ENCODE measurements at places on chromosomes 2 and 18. TPM values are rescaled to one million over a fixed set of nuclear protein-coding genes. Genes with fewer than 3 reads are reported as not detected.

DNA sequence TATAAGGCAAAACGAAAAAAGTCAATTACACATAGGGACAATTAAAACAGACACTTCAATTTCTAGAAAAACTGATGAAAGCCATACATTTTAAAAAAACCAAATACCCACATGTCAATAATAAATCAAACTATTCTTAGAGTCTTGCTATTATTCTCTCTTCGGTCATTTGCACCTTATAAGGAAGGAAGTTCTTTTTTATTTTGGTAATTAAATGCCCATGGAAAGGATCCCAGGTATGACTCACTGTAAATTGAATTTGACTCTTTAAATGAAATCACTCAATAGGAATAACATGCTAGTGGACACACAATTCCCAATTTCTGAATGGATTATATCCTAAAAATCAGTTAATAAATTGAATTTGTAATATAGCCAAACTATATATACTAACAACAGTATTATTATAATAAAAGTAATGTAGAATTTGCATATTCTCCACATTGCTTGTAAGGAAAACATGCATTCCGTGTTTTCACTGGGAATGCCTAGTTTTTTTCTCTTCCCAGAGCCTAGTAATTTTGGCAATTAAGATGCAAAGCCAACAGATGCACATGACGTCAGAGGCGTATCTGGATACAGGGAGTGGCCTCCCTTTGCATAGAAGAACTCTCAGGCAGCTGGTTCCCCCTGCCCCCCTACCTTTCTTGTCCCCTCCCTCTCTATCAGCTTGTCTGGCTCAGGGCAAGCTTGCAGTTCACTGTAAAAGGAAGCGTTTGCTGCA is 153.5 kb upstream of the PGAP1 start:
- no peak overlapping the region for H3K27ac ChIP-seq
- no peaks in the 10 kb centered on the region for H3K36me3 ChIP-seq
- no peak overlapping the region for H3K4me3 ChIP-seq
- H3K27me3 ChIP-seq, result no peaks in the 10 kb centered on the region
- peak; percentile 57 for DNase-seq
- peaks cover 16% of the 10 kb centered on the region for H3K4me1 ChIP-seq

GRCh38 chr18:24456549-24456948 is 3.9 kb upstream of the HRH4 start:
- no peaks in the 10 kb centered on the region for H3K27me3 ChIP-seq
- H3K27ac ChIP-seq, result no peak overlapping the region
- no peaks in the 10 kb centered on the region for H3K36me3 ChIP-seq
- no peak for DNase-seq
- no peak overlapping the region for H3K4me3 ChIP-seq

DNA sequence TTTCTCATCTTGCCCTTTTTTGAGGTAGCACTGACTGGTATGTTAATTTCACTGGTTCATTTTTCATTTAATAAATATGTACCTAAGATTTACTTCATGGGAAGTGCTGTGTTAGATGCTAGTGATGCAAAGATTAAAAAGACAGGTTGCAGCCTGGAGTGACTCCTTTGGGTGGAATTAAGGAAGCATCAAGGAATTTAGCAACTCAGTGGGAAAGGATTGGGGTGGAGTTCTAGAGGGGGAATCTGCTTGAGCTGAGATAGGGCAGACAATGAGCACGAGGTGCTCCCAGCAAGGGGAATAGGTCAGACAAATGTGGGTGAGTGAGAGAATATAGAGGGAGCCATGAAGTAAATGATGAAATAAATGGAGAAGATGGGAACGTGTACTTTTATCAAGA is 57.0 kb downstream of the LYPD6 start:
- H3K36me3 ChIP-seq, result no peaks in the 10 kb centered on the region
- no peaks in the 10 kb centered on the region for H3K27me3 ChIP-seq
- no peak overlapping the region for H3K27ac ChIP-seq

DNA sequence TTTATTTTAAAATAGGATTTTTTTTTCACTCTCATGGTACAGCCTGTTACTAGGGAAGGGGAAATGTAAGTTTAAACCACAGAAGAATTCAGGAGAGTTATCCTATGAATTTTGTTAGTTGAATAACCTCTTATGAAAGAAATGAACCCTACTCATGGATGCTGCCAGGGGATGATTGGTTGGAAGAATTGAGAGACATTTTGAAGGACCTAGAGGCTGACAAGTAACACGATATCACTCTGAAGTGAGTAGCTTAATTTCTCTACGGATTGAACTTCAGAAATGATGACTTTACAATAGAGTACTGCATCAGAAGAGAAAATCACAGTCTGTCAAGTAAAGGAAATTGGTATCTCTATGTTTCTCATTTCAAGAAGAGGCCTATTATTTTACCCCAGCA is 1346.2 kb downstream of the SUCLG1 start:
- no peaks in the 10 kb centered on the region for H3K27me3 ChIP-seq
- DNase-seq, result no peak
- H3K36me3 ChIP-seq, result no peaks in the 10 kb centered on the region
- peaks cover 33% of the 10 kb centered on the region for H3K4me1 ChIP-seq

Gene ACMSD
- total RNA-seq, result not detected

DNA sequence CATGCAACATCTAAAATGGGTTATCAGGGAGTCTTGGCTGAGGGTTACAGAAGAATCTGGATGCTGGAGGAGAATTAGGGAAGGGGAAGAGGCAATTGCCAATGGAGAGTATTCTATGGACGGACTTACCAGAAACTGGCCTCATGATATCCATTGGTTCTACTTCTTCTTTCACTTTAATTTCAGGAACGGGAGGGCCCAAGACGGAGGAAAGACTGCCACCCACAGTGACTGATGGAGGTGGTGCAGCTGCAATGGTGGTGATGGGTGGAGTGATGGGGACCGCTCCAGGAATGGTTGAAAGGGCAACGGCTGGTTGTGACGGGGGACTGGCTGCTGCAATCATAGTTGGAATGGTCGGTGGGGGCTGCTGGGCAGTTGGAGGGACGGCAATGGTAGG is 69.1 kb upstream of the AMMECR1L start:
- peaks cover 19% of the 10 kb centered on the region for H3K4me1 ChIP-seq
- no peaks in the 10 kb centered on the region for H3K27me3 ChIP-seq
- peaks cover 33% of the 10 kb centered on the region for H3K36me3 ChIP-seq
- no peak for DNase-seq
- H3K27ac ChIP-seq, result no peak overlapping the region

Gene TRIM43
- not detected for total RNA-seq

DNA sequence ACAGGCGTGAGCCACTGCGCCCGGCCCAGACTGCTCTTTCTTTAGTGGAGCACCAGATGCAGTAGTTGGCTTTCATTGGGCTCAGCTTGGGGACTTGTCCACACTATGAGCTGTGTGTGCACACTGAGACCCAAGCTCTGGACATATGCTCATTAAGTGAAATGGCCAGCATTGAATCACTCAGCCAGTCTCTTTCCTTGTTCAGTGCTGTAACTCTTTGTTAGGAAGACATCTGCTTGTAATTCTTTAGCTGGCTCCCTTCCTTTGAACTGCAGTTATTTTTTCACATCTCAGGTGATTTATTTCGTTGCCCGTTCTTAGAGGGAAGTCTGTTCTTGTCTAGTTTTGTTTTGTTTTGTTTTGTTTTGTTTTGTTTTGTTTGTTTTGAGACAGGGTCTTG is 70.5 kb downstream of the CAB39 start:
- peaks cover 25% of the 10 kb centered on the region for H3K4me1 ChIP-seq
- H3K4me3 ChIP-seq, result no peak overlapping the region
- DNase-seq, result no peak
- H3K36me3 ChIP-seq, result peaks cover 64% of the 10 kb centered on the region
- H3K27me3 ChIP-seq, result no peaks in the 10 kb centered on the region

Gene PLEKHH2
- 2.7 TPM for total RNA-seq

Gene GAD1
- 10.6 TPM for total RNA-seq

GRCh38 chr18:32754508-32755263 is 18.1 kb downstream of the KLHL14 start:
- no peaks in the 10 kb centered on the region for H3K27me3 ChIP-seq
- DNase-seq, result no peak
- no peaks in the 10 kb centered on the region for H3K36me3 ChIP-seq

- H3K27ac ChIP-seq, result peak overlapping the region; percentile 98
- peaks cover 31% of the 10 kb centered on the region for H3K36me3 ChIP-seq
- H3K4me1 ChIP-seq, result peaks cover 75% of the 10 kb centered on the region
- H3K4me3 ChIP-seq, result peak overlapping the region; percentile 41
Observed at GRCh38 chr2:110106642-110107041, 9.0 kb downstream of the MALL start.

- H3K4me3 ChIP-seq, result no peak overlapping the region
- no peaks in the 10 kb centered on the region for H3K27me3 ChIP-seq
- no peaks in the 10 kb centered on the region for H3K36me3 ChIP-seq
- H3K4me1 ChIP-seq, result no peaks in the 10 kb centered on the region
Observed at GRCh38 chr2:53438100-53438499, 329.5 kb upstream of the CHAC2 start.

DNA sequence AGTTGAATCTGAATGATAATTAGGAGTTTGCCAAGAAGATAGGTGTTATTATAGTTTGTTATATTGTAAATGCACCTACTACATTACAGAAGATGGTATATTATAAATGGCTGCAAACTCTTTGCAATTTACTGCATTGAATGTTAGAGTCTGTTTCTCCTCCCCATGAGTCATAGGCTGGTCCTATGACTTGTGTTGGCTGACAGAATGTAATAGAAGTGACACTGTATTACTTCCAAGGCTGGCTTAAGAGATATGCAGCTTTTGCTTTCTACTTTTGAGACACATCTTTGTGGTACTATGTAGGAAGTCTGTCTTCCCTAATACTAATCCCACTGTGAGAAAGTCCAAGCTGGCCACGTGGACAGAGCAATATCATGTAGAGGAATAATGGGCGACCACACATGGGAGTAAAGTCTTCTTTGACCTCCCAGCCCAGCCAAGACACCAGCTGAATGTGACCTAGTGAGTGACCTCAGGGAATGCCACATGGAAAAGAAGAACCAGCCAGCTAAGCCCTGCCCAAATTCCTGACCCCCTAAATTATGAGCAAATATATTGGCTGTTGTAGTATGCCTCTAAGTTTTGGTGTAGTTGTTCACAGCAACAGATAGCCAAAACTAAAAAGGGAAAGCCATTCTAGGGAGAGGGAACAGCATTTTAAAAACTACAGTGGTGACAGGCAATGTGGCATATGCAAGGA is 6.8 kb upstream of the DDX1 start:
- no peak overlapping the region for H3K27ac ChIP-seq
- no peaks in the 10 kb centered on the region for H3K4me1 ChIP-seq
- peak; percentile 30 for DNase-seq
- H3K4me3 ChIP-seq, result no peak overlapping the region

DNA sequence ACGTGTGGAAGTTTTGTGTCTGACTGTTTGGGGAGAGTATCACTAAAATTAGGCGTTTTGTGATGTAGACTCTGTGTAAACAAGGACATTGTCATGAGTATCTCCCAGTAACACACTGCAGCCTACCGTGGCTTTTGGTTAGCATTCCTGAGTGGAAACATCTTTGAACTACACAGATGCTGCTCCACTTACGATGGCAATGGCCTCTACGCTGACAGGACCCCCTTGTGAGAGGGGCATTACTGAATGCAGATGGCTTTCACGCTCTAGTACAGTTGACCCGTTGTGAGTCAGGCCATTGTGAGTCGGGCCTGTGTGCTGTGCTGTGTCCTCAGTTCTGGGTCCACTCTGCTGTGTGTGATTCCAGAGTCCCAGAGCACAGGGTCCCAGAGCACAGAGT is 34.4 kb upstream of the ADNP2 start:
- no peak overlapping the region for H3K27ac ChIP-seq
- H3K4me1 ChIP-seq, result no peaks in the 10 kb centered on the region
- H3K27me3 ChIP-seq, result no peaks in the 10 kb centered on the region
- H3K36me3 ChIP-seq, result no peaks in the 10 kb centered on the region
- DNase-seq, result no peak

DNA sequence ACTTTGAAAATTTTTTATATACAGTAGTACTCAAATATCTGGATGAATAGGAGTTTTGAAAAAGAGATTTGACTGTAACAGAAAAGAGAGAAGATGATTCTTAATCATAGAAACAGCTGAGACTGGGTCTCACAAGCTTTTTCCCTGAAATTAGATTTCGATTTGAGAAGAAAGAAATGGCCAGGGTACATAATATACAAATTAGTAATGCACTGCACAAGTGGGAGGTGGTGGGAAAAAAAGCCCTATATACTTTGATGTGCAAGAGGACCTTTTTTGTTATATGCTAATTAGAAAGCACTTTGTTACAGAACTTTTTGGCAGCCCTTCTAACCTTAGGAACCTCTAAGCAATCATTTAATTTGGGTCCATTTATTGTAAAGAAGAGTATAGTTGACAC is 62.9 kb downstream of the EML4 start:
- H3K36me3 ChIP-seq, result no peaks in the 10 kb centered on the region
- DNase-seq, result no peak
- H3K4me3 ChIP-seq, result no peak overlapping the region

- peaks cover 5% of the 10 kb centered on the region for H3K27me3 ChIP-seq
- no peak for DNase-seq
- no peak overlapping the region for H3K27ac ChIP-seq
- no peak overlapping the region for H3K4me3 ChIP-seq
- no peaks in the 10 kb centered on the region for H3K36me3 ChIP-seq
Observed at GRCh38 chr2:209581040-209581439, 157.2 kb downstream of the MAP2 start.

GRCh38 chr2:7634409-7634808 is 717.2 kb downstream of the RNF144A start:
- H3K4me1 ChIP-seq, result no peaks in the 10 kb centered on the region
- no peak overlapping the region for H3K27ac ChIP-seq
- H3K4me3 ChIP-seq, result no peak overlapping the region
- H3K36me3 ChIP-seq, result no peaks in the 10 kb centered on the region

- peak; percentile 75 for DNase-seq
- peak overlapping the region; percentile 63 for H3K4me3 ChIP-seq
- H3K4me1 ChIP-seq, result peaks cover 27% of the 10 kb centered on the region
- H3K27me3 ChIP-seq, result no peaks in the 10 kb centered on the region
Observed at GRCh38 chr2:1708476-1709334, 35.6 kb downstream of the PXDN start.

Gene NT5C1B
- not detected for total RNA-seq

DNA sequence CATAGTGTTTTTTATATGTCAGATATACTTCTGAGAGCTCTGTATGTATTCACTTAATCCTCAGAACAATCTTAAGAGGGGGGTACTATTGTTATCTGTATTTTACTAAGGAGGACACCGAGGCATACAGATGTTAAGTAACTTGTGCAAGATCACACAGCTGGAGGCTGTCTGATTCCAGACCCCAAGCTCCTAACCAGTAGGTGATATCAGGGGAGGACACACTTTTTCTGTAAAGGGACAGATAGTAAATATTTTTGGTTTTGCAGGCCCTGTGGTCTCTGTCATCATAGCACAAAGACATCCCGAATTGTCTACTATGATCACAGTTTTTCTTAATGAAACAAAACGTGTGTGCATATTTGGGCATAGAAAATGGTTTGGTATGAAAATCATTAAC is 143.7 kb downstream of the LAMA3 start:
- peaks cover 16% of the 10 kb centered on the region for H3K4me1 ChIP-seq
- no peak for DNase-seq
- H3K36me3 ChIP-seq, result peaks cover 46% of the 10 kb centered on the region
- no peak overlapping the region for H3K27ac ChIP-seq
- H3K4me3 ChIP-seq, result no peak overlapping the region
- no peaks in the 10 kb centered on the region for H3K27me3 ChIP-seq

Gene GYPC
- not detected for total RNA-seq

GRCh38 chr2:215277944-215278343 is 33.9 kb upstream of the ATIC start:
- no peak for DNase-seq
- H3K27ac ChIP-seq, result no peak overlapping the region
- H3K36me3 ChIP-seq, result no peaks in the 10 kb centered on the region
- H3K4me3 ChIP-seq, result no peak overlapping the region
- H3K4me1 ChIP-seq, result no peaks in the 10 kb centered on the region
